ENCODE measurements at places on chromosomes 2 and 18.

DNA sequence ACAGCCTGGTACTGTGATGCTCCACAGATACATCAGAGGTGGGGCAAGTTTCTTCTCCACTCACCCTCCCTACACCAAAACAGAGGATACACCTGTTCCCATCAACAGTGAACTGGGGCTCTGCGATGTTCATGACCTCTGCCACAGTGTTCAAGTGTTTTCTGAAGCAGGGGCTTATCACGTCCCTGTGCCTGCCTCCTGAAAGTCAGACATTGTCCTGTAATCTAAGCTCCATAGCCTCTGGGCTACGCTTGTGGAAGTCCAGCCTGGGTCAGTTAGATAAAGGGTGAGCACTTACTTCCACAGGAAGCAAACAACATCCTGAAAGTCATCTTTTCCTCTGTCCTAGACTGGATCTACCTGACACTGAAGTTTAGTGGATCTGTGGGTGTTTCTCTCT, 20.2 kb upstream of the MRO start:
- DNase-seq, result no peak

DNA sequence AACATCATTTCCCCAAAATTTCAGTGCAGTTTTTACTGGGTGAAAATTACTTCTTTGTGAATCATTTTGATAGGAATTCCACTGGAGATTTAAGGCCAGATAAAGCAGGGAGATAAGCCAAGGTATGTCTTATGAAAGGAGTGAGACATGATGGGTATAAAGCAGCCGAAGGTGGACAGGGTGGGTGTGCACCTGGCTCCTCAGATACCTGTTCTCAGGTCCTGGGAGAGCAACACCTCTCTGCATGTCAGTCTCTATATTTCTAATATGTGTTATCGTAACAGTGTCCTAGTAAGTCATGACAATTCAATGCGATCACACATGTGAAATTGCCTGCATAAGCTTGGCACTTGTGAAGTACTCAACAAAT, 768.8 kb downstream of the RNF144A start:
- DNase-seq, result no peak

GRCh38 chr2:30649278-30649677, 158.0 kb downstream of the CAPN13 start:
- no peak for DNase-seq

DNA sequence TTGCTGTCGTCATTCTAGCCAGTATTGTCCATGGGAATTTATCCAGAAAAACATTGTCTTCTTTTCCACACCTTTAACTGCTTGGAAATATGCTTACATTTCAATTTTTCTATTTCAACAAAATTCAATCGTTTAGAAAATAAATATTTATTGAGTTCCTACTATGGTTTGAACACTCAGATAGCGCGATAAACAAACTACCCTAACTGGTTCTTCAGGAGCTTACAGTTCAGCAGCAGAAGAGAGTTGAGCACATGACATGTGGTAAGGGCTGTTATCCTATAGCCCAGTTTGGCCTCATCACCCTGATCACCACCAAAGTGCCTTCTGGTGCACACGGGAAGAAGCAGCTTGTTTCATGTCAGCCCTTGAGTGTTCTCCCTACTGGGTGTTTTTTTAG, 375.2 kb upstream of the SMIM21 start:
- DNase-seq, result no peak
